Stimulated activated CD8-positive, alpha-beta memory T cell treated with anti-CD3 and anti-CD28 coated beads, Interleukin-4, amount 100 ng/mL, for 1 hour (primary cell): ENCODE measurements at places on chromosomes 4 and X.

DNA sequence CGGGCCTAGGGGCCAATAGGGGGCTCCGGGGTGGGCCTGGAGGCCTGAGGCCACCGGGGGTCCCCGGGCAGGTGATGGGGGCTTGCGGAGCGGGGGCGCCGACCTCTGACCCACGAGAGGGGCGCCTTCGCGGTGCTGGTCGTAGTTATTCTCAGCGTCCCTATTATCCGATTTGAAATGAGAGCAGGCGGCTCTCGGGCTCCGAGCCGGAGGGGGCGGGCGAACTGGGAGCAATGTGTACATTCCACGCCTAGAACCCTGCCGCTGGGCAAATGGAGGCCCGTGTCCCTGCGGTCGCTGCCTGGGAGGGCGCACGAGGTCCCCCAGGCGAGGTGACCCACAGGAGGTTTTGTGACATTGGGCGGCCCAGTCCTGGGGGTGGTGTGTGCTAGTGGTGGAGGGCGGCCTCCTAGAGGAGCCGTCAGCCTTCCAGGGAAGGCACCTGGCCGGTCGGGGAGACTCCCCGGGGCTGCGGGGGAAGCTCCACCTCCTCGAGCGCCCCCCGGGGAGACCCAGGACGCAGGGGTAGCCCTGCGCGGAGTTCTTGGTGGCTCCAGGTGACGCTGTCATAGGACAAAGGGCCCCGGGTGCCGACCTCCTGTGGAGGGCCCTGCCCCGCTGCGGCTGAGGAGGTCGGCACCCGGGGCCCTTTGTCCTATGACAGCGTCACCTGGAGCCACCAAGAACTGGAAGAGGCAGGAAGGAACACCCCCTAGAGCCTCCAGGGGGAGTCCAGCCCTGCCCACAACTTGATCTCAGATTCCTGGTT lies 102.6 kb upstream of the PRKX start:
- peak; percentile 7 for DNase-seq

GRCh38 chr4:101071241-101071640 lies 276.1 kb downstream of the PPP3CA start:
- no peak for DNase-seq

GRCh38 chr4:159447296-159447695 lies 344.4 kb downstream of the RAPGEF2 start:
- DNase-seq = no peak

DNA sequence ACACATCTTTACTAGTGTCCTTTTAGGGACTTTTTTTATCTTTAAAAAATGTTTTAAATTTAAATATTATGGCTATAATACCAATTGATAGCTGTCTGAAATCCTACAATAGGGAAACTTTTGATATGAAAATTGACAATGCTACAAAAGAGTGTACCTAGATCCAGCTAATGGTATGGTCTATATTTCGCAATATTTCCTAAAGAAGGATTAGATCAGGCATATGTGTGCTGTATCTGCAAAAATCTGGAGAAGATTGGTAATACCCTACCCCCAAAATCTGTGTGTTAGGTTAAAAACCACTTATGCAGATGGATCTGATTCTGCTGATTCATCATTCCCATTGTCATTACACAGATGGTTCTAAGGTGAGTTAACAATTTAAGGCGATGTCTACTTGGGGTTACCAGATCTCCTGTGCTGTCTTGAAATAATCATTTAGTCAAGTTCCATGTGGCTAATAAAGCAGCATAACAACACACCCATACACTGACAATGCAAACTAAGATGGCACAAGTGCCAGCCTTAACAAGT lies 137.1 kb downstream of the GASK1B start:
- DNase-seq = no peak

DNA sequence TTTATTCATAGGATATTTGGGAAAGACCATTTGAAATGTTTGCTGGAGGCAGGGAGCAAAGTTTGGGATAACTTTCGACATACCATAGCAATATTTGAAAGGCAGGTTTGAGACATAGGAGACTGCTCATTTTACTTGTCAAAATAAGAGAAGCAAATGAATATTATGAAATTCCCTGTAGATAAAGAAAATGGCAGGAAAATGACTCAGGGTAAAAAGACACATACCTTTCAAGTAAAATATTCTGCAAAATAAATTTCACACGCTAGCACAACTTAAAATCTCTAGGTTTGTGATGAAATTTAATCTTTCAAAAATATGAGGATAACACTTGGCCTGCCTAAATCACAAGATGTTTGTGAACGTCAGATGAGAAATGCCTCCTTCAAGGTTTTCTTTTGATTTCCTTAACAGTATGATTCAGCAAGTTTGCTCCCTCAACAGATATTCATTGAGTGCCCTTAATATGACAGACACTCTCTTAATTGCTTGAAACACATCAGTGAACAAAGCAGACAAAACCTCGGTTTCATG lies 6.6 kb downstream of the TMEM156 start:
- no peak for DNase-seq

DNA sequence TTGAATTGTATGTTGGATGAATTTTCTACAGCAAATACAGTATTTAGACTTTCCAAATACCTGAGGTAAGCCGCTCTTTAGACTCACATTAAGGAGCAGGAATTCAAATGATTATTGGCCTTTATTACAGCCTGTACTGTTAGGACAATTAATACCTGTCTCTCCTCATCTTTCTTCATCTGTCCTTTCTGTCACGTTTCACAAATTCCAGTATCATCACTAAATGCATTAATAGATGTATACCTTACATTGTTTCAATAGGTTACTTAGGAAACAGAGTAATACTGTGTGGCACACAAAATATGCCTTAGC lies 1.2 kb downstream of the FAM241A start:
- DNase-seq = no peak

DNA sequence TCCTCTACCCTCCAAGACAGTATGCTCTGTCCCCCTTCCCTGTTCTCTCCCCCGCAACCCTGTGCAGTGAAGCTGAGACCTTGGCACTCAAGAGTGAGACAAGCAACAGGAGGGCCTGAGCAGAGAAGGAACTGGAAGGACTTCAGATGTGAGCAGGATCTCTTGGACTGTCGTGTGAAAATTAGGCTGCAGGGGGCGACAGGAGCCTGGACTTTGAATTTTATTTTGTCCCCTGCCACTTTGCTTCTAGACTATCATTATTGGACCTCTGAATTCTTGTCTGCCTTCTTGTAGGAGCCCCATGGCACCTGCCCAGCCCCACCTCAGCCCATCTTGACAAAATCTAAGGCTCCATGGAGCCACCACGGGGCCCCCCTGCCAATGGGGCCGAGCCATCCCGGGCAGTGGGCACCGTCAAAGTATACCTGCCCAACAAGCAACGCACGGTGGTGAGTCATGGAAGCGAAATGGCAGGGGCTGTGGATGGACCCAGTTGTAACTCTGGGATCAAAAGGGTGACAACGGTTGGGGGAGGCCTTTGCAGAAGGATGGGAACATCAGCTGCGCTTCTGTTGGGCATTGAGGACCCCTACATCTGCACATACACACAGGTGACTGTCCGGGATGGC lies 1.7 kb downstream of the ARAF start:
- no peak for DNase-seq

- DNase-seq = no peak
Measured at GRCh38 chrX:115952417-115953092, 218.0 kb upstream of the AGTR2 start.

- no peak for DNase-seq
Measured at GRCh38 chrX:104098151-104098808, 14.0 kb upstream of the ZCCHC18 start.

DNA sequence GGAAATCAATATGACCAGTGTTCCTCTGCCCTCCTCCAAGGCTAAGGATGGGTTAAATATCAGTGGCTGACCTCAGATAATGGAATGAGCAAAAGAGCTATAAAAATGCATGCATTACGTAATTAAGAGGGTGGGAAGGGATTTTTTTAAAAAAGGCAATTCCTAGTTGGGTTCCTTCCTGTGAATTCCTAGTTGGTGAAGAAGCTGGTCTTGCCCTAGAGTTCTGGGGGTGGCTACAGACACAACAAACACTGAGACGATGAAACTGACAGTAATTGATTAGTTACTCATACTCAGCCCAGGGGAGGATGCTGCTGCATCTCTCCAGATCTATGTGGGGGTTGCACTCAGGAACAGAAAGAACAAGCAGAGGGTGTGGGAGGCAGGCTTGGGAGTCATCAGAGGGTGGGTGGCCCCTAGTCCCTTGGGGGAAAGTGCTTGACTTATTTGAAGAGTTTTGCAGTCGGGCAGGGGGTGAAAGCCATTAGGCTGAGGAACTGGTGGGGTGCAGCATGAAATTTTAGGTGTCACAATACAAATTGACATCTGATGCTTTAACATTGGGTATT lies 662.0 kb upstream of the FRG1 start:
- DNase-seq = no peak

GRCh38 chr4:1551211-1551610 lies 132.9 kb downstream of the FAM53A start:
- no peak for DNase-seq

- DNase-seq = no peak
Measured at GRCh38 chrX:128961290-128961689, 562.0 kb downstream of the SMARCA1 start.

DNA sequence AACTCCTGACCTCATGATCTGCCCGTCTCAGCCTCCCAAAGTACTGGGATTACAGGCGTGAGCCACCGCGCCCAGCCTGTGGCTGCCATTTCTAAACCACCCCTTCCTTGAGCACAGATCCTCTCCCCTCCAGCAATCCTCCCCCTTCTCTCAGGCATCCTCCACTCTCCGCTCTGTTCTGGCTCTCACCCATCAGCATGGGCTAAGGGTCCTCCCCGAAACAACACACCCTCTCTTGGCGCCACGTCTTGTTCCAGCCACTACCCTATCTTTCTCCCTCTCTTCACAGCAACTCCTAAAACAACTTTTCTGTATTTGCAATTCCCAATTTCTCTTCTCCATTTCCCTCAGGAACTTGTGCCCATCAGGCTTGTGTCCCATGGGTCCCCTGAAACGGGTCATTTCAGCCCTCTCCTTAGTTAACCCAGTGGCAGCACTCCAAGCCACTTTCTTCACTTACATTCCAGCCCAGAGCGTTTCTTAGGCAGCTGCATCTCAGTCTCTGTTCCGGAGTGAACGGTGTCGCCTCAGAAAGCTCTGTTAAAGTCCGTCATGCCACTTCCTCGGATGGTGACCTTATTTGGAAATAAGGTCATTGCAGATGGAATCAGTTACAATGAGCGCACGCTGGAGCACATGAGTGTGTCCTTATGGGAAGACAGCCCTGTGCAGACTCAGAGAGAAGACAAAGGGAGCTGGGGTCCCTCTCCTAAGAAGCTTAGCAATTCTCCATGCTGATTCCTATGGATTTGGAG lies 28.3 kb upstream of the CLDN24 start:
- DNase-seq = no peak

DNA sequence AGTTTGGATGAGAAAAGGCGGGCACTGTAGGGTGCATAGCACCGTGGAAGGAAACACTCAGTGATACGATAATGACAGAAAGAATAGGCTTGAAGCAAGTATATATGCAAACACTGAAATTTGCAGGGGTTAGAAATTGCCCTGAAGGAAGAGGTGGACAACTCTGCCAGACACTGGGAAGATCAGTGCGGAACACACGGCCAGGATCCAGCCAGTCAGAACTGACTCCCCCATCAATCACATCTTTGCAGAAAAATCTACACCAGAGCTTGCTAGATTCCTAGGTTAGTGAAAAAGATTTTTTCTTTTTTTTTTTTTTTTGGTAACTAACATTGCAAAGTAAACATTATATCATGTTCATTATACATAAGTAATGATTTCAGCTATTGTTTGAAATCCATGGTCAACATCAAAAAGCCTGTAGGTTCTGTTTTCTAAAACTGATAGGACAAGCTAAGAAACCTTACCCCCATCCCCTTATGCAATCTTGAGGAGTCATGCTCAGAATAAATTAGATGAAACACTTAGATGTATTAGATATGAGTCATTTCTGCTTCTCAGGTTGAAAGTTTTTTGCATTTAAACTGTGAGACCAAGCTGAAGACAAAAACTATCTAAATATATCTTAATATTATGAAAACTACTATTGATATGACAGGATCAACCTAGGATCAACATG lies 38.9 kb downstream of the TRIML1 start:
- DNase-seq = no peak

GRCh38 chr4:39883646-39884045 lies 94.1 kb downstream of the PDS5A start:
- no peak for DNase-seq

GRCh38 chrX:8783097-8783713 lies 18.0 kb downstream of the FAM9A start:
- no peak for DNase-seq

GRCh38 chr4:7787067-7787466 lies 152.6 kb downstream of the AFAP1 start:
- DNase-seq = no peak

GRCh38 chrX:129359269-129359668 lies 164.0 kb downstream of the SMARCA1 start:
- DNase-seq = no peak

DNA sequence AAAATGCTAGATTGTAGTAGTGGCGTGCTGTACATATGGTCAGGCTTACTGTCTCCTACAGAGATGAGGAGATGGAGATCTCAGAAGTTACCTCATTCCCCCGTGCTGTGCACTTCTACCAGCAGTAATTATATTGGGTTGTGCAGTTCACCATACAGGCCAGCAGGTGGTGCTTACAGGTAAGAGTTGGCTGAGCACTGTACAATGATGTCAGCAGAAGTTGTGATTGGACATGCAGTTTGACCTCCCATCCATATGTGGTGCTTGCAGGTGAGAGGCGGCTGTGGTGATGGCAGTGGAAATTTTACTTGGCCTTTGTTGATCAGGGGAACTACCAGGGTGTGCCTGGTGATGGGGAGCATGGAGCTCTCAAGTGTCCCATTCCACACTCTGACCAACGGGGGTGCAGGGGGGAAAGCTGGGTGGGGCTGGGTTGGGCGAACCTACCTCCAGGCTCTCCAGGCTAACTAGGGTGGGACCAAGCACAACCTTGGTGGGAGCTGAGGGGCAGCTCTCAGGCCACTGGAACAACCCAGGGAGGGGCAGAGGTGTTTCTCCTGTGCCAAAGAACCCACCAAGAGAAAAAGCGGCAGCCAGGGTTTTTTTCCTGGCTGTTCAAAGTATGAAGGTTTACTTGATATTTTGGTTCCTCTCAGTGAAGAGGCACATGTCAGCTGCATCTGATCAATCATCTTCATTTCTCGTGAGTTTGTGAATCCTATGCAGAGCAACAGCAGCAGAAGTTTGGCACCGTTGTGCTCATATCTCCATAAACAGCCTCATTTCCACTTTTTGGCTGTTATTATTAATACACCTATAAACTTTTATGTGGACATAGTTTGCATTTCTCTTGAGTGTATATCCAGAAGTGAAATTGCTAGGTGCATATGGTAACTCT lies 73.8 kb upstream of the FREM3 start:
- no peak for DNase-seq

DNA sequence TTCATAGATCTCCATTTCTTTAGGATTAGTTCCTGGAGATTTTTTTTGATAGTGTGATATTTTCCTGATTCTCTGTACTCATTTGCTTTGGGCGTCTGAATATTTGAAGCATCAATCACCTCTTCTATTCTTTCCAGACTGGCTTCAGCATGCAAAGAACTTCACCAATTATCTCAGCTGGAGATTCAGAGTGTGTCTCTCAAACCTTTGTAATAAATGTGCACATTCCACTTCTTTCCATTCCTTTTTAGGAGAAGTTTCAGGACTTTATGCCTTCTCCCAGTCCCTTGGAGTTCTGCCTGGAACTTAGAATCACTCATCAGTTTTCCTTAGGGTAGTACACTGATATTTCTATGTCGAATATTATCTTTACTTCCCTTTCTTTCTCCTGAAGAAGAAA lies 334.8 kb downstream of the TEX13C start:
- no peak for DNase-seq

GRCh38 chrX:70476934-70477733 lies 32.5 kb downstream of the DLG3 start:
- DNase-seq = no peak
